ENCODE measurements at places on chromosomes 2 and 18.

GRCh38 chr2:82993609-82994008 lies 1465.5 kb downstream of the SUCLG1 start:
- no peak for DNase-seq

- no peak for DNase-seq
Measured at GRCh38 chr2:160418398-160418765, 75.2 kb downstream of the RBMS1 start.

- peak; percentile 25 for DNase-seq
Measured at GRCh38 chr2:237662671-237663093, 35.3 kb downstream of the LRRFIP1 start.

GRCh38 chr2:68302281-68302875 lies 17.4 kb downstream of the CNRIP1 start:
- DNase-seq: no peak

DNA sequence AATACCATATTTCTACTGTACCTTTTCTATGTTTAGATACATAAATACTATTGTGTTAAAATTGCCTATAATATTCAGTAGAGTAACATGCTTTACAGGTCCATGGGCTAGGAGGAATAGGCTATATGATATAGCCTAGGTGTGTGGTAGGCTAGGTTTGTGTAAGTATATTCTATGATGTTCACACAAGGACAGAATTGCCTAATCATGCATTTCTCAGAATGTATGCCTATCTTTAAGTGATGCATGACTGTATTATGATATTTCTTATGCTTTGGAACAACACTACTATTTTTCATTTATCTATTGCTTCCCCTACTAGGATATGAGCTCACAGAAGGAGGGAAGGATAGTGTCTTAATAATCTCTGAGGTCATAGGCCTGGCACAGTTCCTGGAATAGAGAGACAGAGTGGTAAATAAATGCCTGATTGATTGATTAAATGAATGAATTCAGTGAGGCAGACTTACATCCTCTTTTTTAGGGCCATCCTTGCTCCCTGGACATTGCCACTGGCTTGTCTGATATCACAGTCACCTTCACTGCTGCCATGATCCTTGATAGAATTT lies 121.0 kb downstream of the MYO3B start:
- no peak for DNase-seq

All from stimulated activated CD8-positive, alpha-beta memory T cell treated with anti-CD3 and anti-CD28 coated beads, Interleukin-4, amount 100 ng/mL, for 4 hours (primary cell).